NB4 (cell line): ENCODE measurements at places on chromosomes 3 and 15.

- DNase-seq, result no peak
Measured at GRCh38 chr3:131169331-131169730, 142.7 kb downstream of the NEK11 start.

DNA sequence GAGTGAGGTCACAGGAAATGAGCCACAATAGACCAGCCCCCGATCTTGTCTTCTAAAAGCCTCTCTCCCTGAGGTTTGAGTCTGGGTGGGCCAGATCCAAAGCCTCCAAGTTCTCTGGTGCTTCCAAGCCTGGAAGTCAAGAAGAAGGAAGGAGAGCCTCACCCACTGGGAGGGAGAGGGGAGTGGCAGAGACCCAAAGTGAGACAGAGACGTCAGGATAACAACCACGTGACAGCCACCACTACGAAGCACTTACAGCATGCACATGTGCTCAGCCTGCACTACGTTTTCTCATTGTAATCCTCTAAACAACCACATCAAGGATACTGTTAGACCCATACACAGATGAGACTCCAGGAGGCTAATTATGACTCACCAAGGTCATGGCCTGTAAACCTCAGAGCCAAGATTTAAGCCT is 197.3 kb upstream of the LINGO1 start:
- DNase-seq, result no peak

DNA sequence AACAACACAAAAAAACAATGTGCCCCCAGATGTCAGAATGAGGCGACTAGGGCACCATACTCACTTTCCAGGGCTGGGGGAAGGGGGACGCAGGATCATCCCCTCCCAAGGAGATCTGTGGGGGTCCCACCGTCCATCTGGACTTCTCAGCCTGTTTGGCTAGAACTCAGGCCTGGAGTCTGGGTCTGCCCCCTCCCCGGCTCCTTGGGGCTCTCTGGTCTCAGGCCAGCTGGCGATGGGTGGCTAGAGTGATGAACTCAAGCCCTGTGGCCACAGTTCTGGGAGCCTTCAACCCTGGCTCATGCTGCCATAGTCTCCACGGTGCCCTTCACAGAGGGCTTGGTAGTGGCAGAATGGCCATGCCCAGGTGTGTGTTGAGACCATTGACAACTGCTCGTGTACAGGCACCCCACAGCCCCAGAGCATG is 13.6 kb downstream of the ZBTB47 start:
- DNase-seq, result no peak

DNA sequence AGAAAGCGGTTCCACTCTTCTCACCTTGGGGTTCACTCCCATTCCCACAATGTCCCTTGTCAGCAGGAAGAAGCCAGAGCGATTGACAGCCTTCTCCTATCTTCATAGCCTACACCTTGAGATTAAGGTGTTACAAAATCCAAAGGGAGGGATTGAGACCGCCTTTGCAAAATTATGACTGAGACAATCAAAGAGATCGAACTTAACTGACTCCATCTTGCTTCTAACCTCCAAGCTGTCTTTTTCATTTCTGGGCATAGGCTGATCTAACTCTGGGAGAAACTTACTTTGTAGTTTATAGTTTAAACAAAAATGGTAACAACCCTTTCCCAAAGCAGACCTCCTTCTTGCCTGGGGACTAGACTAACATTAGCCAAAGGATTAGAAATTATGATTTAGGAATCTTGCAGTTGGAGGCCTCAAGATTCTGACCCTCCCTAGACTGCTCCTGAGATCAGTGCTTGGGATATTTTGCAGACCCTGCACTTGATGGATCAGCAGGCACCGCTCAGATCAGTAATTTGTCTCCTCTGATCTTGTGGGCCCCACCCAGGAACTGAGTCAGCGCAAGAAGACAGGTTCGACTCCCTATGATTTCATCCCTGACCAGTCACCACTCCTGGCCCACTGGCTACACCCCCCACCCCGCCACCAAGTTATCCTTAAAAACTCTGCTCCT is 40.0 kb downstream of the PAQR5 start:
- DNase-seq, result no peak

DNA sequence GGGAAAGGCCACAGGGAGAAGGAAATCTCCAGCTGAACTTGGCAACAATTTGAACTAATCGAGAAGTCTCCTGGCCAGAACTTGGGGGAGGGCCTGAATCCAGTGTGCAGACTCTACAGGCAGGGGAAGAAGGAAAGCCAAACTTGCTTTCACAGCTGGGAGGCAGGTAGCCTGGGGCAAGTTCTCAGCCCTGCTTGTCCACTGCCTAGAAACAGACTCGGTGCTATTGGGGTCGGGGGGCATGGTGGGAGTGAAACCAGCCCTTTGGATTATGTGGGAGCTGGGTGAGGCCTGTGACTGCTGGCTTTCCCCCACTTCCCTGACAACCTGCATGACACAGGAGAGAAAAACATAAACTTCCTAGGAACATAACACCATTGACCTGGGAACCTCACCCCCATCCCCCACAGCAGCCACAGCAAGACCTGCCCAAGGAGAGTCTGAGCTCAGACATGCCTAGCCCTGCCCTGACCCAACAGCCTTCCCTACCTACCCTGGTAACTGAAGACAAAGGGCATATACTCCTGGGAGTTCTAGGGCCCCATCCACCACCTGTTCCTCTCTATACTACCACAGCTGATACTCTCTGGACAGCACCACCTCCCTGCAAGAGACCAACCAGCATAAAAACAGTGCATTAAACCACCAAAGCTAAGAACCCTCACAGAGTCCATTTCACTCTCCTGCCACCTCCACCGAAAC is 103.7 kb upstream of the MNS1 start:
- no peak for DNase-seq

DNA sequence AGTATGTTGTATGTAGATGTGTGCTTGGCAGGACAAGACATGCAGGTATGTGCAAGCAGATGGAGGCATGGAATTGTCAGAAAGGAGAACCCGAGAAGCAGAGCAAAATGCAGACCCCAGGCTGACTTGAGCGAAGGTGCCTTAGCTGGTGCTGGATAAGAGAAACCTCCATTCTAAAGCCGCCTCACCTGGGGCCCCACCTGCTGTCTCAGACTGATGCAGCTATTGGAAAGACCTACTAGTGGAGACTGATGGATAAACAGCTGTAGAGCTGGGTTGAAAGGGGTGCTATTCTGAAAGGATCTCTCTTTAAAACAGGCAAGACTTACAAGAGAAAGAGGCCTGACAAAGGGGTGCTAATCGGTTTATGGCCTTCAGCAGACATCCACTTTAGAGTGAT is 86.2 kb downstream of the EPHB1 start:
- no peak for DNase-seq

DNA sequence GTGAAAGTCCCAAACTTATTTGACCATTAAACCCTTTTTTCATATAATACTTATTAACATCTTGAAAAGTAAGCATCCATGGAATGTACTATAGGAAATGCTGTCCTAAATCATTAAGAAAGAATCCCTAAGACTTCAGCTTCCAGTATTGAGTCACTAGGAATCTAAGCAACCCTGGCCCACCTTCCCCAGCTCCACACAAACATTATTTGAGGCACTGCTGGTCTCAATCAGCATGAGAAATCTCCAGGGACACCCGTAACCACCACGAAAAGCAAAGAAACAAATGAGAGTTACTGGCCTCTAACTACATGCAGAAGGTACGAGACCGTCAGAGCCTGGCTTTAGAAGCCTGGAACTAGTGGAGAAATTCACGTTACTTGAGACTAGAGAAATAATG is 68.2 kb downstream of the POLQ start:
- DNase-seq, result no peak

DNA sequence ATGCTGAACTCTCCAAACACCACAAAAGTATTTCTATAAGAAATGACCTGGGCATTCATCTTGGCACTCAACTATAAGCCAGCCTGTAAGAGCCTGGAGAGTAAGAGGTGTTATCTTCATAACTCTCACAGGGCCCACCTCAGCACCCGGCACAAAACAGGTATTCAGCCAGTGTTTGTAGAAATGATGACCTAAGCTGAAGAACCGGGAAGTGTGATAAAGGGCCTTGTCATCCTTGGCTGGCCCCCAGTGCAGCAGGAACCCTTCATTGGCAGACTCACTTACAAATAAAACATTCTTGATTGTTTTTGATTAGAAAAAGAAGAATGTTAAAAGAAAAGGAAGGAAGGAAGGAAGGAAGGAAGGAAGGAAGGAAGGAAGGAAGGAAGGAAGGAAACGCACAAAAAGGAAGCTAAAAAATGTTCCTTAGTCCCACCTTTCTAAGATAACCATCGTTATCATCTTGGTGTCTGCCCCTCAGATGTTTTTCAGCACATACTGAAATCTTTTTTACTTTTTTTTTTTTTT is 52.1 kb downstream of the DAPK2 start:
- no peak for DNase-seq

- DNase-seq, result no peak
Measured at GRCh38 chr15:80252121-80252518, at the start of gene CTXND1. Gene CTXND1, minus strand, starts transcription at chr15:80252213. Its CDS starts 50,264 bp downstream, at chr15:80201949.
